Liver (tissue), 10 donors: ENCODE measurements at places on chromosomes 5 and 9. TPM values are rescaled to one million over a fixed set of nuclear protein-coding genes. Genes with fewer than 3 reads are reported as not detected.

DNA sequence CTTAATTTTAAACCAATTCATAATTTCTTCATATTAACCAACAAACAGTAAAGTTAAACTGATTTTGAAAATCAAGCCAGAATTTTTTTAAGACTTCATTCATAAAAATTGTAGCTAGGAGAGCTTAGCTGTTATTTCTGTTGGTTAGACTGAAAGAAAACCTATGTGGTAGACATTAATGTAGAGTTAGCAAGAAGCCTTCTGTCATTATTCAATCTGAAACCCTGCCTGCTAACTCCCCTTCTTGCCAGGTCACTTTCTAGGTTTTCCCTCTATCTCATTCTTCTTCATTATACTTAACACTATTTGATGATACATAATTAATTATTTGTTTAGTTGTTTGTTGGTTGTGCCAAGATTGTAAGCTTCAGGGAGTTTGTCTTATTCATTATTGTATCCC, 304.3 kb upstream of the MEF2C start:
- H3K36me3 ChIP-seq: no peaks in the 10 kb centered on the region
- peaks cover 2% of the 10 kb centered on the region for H3K4me1 ChIP-seq
- H3K27me3 ChIP-seq: no peaks in the 10 kb centered on the region
- DNase-seq: no peak
- no peak overlapping the region for H3K4me3 ChIP-seq
- no peak overlapping the region for H3K27ac ChIP-seq

DNA sequence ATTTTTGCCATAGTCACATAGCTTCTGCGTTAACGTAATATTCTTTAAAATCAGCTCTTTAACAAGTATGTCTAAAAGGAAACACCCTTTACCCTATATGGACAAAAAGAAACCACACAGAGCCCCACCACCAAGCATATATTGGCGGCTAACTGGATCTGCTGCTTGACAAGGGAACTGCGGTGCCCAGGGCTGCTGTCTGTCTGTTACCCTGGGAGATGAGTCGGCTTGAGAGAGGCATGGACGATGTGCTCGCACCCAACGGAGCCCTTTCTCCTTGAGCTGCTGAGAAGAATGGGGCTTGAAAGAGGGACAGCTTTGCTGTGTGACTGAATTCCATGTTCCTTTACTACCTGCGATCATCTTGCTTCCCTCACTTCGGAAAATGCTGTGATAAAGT, 158.6 kb upstream of the SHB start:
- H3K27me3 ChIP-seq: no peaks in the 10 kb centered on the region
- H3K4me1 ChIP-seq: peaks cover 4% of the 10 kb centered on the region
- peak; percentile 23 for DNase-seq
- no peak overlapping the region for H3K4me3 ChIP-seq
- no peak overlapping the region for H3K27ac ChIP-seq

- H3K27ac ChIP-seq: no peak overlapping the region
- DNase-seq: no peak
- H3K27me3 ChIP-seq: no peaks in the 10 kb centered on the region
- no peaks in the 10 kb centered on the region for H3K4me1 ChIP-seq
- H3K4me3 ChIP-seq: no peak overlapping the region
- H3K36me3 ChIP-seq: no peaks in the 10 kb centered on the region
Measured at GRCh38 chr9:37373621-37374020, 48.9 kb upstream of the GRHPR start.

- H3K4me3 ChIP-seq: no peak overlapping the region
- no peak overlapping the region for H3K27ac ChIP-seq
- H3K4me1 ChIP-seq: no peaks in the 10 kb centered on the region
- no peaks in the 10 kb centered on the region for H3K27me3 ChIP-seq
Measured at GRCh38 chr9:93203026-93203717, 19.2 kb downstream of the WNK2 start.

GRCh38 chr5:59282726-59283125, 610.8 kb downstream of the PDE4D start:
- H3K4me3 ChIP-seq: no peak overlapping the region
- DNase-seq: no peak
- H3K27me3 ChIP-seq: peaks cover 2% of the 10 kb centered on the region
- no peaks in the 10 kb centered on the region for H3K4me1 ChIP-seq

- H3K27ac ChIP-seq: no peak overlapping the region
- H3K4me1 ChIP-seq: peaks cover 8% of the 10 kb centered on the region
- no peaks in the 10 kb centered on the region for H3K27me3 ChIP-seq
- no peaks in the 10 kb centered on the region for H3K36me3 ChIP-seq
Measured at GRCh38 chr5:140150201-140150600, 24.5 kb downstream of the IGIP start.

DNA sequence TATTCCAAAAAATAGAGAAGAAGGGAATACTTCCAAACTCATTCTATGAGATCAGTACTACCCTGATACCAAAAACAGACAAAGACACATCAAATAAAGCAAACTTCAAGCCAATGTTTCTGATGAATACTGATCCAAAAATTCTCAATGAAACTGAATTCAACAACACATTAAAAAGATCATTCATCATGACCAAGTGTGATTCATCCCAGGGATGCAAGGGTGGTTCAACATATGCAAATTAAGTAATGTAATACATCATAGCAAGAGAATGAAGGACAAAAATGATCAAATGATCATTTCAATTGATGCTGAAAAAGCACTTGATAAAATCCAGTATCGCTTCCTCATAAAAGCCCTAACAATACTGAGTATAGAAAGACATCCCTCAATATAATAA, 4.9 kb upstream of the RCL1 start:
- peaks cover 7% of the 10 kb centered on the region for H3K4me1 ChIP-seq
- no peaks in the 10 kb centered on the region for H3K36me3 ChIP-seq
- H3K27me3 ChIP-seq: no peaks in the 10 kb centered on the region
- DNase-seq: no peak
- no peak overlapping the region for H3K27ac ChIP-seq

- no peak overlapping the region for H3K4me3 ChIP-seq
- H3K27me3 ChIP-seq: no peaks in the 10 kb centered on the region
- H3K27ac ChIP-seq: no peak overlapping the region
- H3K36me3 ChIP-seq: no peaks in the 10 kb centered on the region
Measured at GRCh38 chr5:128318691-128319090, 219.4 kb downstream of the FBN2 start.

GRCh38 chr5:6261256-6261655, 117.1 kb downstream of the MED10 start:
- H3K4me1 ChIP-seq: no peaks in the 10 kb centered on the region
- H3K27me3 ChIP-seq: no peaks in the 10 kb centered on the region
- H3K4me3 ChIP-seq: no peak overlapping the region
- H3K36me3 ChIP-seq: no peaks in the 10 kb centered on the region
- no peak overlapping the region for H3K27ac ChIP-seq

- no peaks in the 10 kb centered on the region for H3K27me3 ChIP-seq
- no peak overlapping the region for H3K27ac ChIP-seq
- H3K36me3 ChIP-seq: no peaks in the 10 kb centered on the region
- no peak for DNase-seq
- H3K4me1 ChIP-seq: peaks cover 3% of the 10 kb centered on the region
Measured at GRCh38 chr9:14423815-14424261, 109.9 kb upstream of the NFIB start.

GRCh38 chr9:136197930-136198604, 6.9 kb downstream of the LHX3 start:
- H3K4me3 ChIP-seq: no peak overlapping the region
- no peaks in the 10 kb centered on the region for H3K4me1 ChIP-seq
- no peak for DNase-seq
- H3K27ac ChIP-seq: no peak overlapping the region

DNA sequence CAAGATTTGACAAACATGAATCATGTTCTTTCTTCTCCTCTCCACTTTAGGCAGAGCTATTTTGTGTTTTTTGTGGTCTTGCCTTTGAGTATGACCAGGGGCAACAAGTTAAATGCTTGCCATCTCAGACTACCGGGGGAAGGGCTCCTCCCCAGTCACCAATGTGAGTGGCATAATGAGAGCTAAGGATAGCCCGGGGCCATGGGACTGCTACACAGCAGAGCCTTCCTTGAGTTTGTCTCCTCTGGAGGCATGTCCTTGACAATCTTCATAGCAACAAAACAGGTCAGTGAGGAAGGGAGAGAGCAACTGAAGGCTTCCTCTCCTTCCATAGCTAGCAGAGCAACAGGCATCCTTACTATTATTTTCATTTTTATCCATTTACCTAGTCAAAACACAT, 299.3 kb downstream of the ENC1 start:
- no peak overlapping the region for H3K27ac ChIP-seq
- H3K4me3 ChIP-seq: no peak overlapping the region
- no peaks in the 10 kb centered on the region for H3K27me3 ChIP-seq

DNA sequence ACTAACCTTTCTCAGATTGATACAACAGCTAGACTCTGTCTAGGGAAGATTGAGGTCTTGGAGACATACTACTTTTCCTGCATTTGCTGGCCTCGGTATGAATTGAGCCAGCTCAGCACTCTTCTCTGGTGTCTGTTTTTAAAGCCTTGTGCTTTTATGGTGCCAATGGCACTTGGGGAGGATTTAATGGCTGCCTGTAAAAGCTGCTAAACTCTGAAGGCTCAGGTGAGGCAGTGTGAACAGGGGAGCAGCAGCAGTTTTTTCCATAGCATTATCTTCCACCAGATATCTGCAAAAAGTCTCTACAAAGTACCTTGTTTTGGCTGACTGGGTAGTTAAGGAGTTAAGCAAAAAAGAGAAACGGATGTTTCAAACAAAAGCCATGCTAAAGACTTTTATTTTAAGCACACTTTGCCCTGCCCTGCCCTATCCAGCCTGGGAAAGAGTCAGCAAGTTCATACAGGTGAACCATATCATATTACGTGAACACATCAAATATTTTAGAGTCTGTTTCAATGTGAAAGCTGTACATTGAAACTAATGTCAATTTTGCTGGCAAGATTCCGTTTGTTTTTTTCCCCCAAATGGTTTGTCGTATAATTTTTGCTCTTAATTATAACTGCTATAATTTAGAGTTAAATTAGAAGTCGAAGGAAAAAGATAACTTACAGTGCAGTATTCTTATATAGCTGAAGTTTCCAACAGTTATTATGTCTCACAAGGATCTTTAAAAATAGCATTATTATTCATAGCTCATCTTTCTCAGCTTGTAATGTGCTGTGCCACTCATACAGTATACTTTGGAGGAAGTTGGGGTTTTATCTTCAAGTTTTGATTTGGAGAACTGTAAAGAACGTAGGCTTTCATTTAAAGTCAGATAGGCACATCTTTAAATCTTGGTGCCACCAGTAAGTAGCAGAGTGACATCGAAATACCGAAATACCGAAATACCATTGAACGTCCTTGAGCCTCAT, 424.1 kb upstream of the CD180 start:
- no peaks in the 10 kb centered on the region for H3K27me3 ChIP-seq
- no peaks in the 10 kb centered on the region for H3K4me1 ChIP-seq
- H3K4me3 ChIP-seq: no peak overlapping the region
- DNase-seq: no peak

GRCh38 chr9:88266416-88266815, 121.8 kb upstream of the SPIN1 start:
- no peak for DNase-seq
- no peaks in the 10 kb centered on the region for H3K4me1 ChIP-seq
- no peaks in the 10 kb centered on the region for H3K36me3 ChIP-seq
- no peak overlapping the region for H3K4me3 ChIP-seq
- no peak overlapping the region for H3K27ac ChIP-seq
- H3K27me3 ChIP-seq: no peaks in the 10 kb centered on the region

DNA sequence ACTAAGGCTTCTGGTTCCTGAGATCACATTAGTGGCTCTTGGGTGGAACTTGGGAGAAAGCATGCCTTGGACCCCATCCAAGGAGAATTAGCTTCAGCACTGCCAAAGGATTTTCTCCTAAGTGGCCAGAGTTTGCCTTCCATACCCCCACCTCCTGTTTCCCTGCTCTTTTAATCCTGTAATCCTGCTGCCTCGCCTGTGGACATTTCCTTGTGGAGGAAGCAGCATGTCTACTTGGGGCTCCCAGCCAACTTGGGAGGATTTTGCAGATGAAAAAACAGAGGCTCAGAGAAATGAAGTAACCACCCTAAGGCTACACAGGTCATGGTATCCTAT, 1.6 kb downstream of the ARSI start:
- H3K36me3 ChIP-seq: peaks cover 1% of the 10 kb centered on the region
- no peak overlapping the region for H3K4me3 ChIP-seq
- peaks cover 5% of the 10 kb centered on the region for H3K27me3 ChIP-seq
- DNase-seq: no peak
- peaks cover 7% of the 10 kb centered on the region for H3K4me1 ChIP-seq
- no peak overlapping the region for H3K27ac ChIP-seq

Gene SLC6A18
- total RNA-seq: not detected

Gene GAPVD1
- total RNA-seq: 47.4 TPM

Gene TICAM2
- total RNA-seq: 1.3 TPM

Gene PFN3
- total RNA-seq: not detected

Gene KYAT1
- total RNA-seq: 6.9 TPM
